ENCODE measurements at places on chromosomes 2 and 18. TPM values are rescaled to one million over a fixed set of nuclear protein-coding genes. Genes with fewer than 3 reads are reported as not detected.

Gene CXCR1
- not detected for total RNA-seq

DNA sequence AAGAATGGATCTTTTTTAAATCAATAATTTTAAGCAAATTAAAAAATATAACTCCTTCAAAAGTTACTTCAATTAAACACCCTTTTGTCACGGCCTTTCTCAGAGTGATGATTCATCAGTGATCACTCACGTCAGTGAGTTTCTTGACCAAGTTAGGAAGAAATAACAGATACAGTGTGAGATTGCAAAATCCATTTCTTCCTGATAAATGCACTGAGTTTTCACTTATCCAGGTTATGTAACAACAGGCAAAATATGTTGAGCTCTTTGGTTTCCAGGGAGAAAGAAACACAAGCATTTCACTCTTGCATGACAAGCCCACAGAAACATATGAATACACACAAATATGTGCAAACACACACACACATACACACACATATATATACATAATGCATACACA is 195.9 kb upstream of the CYRIA start:
- no peak for DNase-seq

- DNase-seq = no peak
These were observed 3.7 kb downstream of the SP140L start for GRCh38 chr2:230330725-230331124.

- DNase-seq = no peak
These were observed 571 bp downstream of the YWHAQ start for GRCh38 chr2:9630117-9630735.

GRCh38 chr18:74286106-74286855 is 5.5 kb downstream of the CYB5A start:
- no peak for DNase-seq

DNA sequence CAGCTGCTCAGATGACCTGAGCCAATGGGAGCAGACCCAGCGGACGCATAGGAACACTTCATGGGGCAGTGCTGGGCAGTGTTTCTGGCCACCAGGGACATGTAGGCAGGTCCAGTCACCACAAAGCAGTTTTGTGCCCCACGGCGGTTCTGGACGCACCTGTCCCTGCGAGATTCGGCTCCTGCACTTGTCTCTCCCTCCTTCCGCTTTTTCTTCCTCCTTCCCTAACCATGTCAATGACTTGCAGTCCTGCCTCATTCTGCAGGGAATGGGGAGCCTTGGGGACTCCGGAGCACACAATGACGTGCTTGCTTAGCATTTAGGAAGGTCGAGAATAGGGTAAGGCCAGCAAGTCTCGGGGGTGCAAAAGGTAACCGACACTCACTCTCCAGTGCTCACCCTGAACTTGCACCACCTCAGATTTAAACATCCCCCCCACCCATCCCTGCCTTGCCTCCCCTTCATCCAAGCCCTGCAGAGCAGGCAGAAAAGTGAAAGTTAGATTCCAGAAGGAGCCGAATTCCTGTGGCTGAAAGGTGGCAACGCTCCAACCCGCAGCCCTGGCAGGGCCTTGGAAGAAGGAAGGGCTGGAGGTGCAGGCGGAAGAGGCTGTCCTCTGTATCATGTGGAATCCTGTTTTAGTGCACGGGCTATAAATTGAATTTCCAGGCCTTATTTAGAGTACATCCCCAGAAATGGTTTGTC is 40.5 kb upstream of the ATG16L1 start:
- DNase-seq = no peak

DNA sequence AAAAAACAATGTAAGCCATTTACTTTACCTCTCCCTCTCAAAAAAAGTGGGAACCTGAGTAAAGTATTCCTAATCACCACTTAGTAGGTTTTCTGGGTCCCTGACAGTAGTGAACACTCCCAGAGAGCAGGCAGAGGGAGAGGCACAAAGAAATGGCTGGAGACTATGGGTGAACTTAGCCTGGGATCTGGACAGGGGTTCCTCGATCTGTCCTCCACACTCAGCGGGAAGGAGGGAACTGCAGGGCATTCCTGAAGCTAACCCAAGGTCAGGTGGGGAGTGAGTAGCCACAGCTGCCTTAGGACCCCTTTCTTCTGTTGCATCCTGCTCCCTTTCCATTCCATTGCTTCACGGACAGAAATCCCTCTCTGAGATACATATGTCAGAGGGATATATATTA is 155.3 kb downstream of the TPGS2 start:
- no peak for DNase-seq

Gene ASB18
- total RNA-seq = not detected

GRCh38 chr2:64467096-64467843 is 13.3 kb downstream of the LGALSL start:
- DNase-seq = no peak

DNA sequence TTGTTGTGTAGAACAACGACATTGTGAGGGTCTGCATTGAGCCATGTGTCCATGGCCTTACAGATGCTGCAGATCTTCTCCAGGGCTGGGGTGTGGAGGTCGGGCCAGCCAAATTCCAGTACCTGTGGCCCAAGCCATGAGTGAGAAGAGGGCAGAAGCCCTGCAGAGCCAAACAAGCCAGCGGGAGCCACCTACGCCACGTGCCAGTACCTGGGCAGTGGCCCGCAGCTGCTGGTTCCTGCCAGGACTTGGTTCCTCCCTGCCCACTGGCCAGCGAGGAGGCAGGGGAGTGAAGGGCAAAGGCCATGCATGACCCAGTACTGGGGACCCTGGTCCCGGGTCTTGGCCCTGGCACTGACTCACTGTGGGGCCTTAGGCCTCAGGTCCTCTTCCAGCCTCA is 109.4 kb downstream of the TNS1 start:
- DNase-seq = no peak

Gene RUFY4
- total RNA-seq = not detected

DNA sequence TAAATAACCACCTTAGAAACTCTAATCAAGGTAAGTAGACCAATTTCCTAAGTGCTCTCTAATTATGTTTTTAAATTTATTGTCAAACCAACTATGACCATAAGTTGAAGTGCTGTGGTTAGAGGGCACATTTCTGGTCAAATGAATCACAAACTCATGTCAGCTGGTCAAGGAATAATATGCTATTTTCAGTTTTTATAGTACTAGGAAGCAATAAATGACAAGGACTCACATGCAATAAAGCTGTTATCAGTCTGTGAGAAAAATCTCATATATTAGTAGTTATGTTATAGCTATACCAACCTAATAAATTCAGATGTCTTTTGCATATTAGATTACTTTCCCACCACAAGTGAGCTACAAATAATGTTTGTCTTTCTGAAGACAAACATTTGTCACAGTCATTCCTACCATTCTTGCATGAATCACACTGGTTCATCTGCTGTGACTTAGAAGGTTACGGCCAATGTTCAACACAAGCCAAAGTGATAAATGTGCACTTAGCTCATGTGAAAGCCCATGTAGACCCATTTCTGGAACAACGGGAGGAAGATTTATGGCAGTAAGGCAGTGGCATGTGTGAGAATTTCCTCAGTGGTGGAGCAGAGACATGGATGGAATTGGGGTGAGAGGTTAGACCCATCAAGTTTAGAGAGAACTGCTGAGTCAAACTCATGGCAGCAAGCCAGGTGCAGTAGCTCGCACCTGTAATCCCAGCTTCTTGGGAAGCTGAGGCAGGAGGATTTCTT is 27.4 kb upstream of the CCNYL1 start:
- DNase-seq = no peak

DNA sequence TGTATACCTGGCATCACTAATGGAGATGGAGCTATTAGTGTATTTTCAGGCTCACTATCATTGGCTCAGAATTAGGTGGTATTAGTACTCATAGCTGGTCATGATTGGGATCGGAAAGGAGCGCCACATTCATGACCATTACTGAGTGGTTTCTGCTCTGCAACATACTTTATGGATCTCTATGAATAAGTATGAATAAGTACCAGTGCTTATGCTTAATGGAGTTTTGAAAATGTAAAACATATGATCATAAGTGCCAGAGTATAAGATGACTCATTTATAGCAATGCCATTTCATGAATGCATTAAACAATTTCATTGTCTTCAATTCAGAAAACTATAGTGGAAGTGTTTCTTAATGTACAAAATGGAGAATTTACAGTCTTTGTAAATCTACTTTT is 156.7 kb downstream of the GALNT3 start:
- no peak for DNase-seq
